ENCODE measurements at places on chromosomes 3 and 15. TPM values are rescaled to one million over a fixed set of nuclear protein-coding genes. Genes with fewer than 3 reads are reported as not detected.

GRCh38 chr15:88431441-88431840 lies 35.7 kb downstream of the MRPL46 start:
- no peak for DNase-seq

- DNase-seq: peak; percentile 78
These were observed 103.9 kb downstream of the FBN1 start for GRCh38 chr15:48541341-48542278.

- DNase-seq: peak; percentile 31
These were observed 27.3 kb upstream of the TGFBR2 start for GRCh38 chr3:30578986-30579579.

DNA sequence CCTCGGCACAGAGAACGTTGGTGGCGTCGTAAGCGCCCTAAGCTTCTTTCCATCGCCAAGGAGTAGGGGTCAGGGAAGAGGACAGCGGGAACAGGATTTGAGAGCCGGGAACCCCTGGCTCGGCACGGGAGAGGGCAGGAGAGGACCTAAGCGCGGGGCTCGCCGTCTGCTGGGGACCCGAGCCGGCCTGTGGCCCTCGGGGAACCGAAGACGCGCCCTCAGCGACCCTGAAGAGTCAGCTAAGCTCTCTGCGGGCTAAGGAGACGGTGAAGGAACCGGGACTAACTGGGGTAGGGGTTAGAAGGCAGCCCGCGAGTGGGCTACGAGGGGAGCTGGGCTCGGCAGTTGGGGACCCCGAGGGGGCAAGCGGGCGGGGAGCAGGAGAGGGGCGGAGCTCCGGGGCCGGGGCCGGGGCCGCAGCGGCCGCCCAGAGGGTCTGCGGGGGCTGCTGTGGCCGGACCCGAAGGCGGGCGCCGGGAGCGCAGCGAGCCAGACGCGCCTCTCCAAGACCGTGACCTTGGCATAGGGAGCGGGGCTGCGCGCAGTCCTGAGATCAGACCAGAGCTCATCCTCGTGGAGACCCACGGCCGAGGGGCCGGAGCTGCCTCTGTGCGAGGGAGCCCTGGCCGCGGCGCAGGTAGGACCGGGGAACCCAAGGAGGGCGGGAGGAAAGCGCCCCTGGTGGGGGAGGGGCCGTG lies 574 bp downstream of the CASR start:
- DNase-seq: no peak

DNA sequence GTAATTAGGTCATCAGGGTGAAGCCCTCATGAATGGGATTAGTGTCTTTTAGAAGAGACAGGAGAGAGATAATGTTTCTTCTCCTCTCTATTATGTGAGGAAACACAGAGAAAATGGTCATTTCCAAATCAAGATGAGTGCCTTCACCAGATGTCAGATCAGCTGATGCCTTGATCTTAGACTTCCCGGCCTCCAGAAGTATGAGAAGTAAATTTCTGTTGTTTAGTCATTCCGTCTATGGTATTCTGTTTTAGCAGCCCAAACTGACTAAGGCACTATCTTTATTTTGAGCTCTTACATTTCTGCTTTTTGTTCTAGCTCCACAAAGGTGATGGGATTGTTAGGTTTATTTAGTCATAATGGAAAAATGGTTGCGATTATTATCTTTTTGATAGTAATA lies 273.2 kb upstream of the GADL1 start:
- no peak for DNase-seq

- no peak for DNase-seq
These were observed 2.9 kb downstream of the NGRN start for GRCh38 chr15:90268415-90268814.

DNA sequence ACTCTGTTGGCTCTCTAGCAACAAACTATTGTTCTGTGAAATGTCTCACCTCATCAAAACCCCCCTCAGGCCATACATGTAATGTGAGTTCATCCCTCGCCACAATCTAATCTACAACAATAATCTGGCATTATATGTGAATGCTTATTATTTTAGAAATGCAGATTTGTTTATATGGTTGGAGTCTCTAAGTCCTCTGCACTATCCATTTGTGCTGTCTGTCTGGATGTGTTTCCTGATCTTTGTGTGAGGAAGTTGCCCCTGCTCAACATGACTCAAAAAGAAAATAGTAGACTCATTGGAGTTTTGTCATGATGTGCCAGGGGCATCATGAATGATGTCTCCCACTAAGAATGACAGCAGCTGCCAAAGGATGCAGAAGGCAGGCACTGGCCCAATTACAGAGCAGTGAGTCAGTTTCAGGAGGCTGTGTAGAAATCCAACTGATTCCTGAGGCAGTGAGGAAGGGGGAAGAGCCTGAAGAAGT lies 161.6 kb upstream of the PDZRN3 start:
- DNase-seq: peak; percentile 69

DNA sequence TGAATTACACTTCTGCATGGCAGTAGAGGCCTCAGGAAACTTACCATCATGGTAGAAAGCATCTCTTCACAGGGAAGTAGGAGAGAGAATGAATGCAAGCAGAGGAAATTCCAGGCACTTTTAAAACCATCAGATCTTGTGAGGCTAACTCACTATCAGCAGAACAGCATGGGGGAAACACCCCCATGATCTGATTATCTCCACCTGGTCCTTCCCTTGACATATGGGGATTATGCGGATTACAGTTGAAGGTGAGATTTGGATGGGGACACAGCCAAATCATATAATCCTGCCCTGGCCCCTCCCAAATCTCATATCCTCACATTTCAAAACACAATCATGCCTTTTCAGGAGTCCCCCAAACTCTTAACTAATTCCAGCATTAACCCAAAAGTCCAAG lies 691.1 kb downstream of the SI start:
- no peak for DNase-seq

GRCh38 chr3:65871305-65872141 lies 167.2 kb downstream of the MAGI1 start:
- DNase-seq: peak; percentile 88

GRCh38 chr15:45148076-45149059 lies 18.6 kb downstream of the DUOX1 start:
- DNase-seq: peak; percentile 18

- DNase-seq: no peak
These were observed 718.0 kb downstream of the TBL1XR1 start for GRCh38 chr3:176479248-176479647.

GRCh38 chr15:39447346-39447745 lies 133.5 kb upstream of the THBS1 start:
- no peak for DNase-seq

DNA sequence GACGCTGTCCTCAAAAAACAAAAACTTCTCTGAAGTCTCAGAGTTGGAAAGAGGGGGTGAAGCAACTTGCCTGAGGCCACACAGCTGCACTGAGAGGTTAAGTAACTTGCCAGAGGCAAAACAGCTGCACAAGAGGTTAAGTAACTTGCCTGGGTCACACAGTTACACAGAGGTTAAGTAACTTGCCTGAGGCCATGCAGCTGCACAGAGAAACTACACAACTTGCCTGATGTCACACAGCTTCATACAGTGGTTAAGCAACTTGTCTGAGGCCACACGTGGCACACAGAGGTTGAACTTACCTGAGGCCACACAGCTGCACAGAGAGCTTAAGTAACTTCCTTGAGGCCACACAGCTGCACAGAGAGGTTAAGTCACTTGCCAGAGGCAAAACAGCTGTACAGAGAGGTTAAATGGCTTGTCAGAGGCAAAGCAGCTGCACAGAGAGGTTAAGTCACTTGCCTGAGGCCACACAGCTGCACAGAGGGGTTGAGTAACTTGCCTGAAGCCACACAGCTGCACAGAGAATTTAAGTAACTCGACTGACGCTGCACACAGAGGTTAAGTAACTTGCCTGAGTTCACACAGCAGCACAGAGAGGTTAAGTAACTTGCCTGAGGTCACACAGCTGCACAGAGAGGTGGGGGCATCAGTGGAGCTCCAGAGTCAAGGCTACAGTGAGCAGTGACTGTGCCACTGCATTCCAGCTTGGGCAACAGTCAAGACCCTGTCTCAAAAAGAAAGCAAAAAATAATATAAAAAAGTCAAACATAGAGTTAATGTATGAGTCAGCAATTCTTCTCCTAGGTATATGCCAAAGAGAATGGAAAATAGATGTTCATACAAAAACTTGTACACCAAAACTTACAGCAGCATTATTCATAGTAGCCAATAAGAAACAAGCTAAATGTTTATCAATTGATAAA lies 12.0 kb upstream of the ACAD9 start:
- DNase-seq: no peak

GRCh38 chr3:177045767-177046166 lies 151.5 kb downstream of the TBL1XR1 start:
- no peak for DNase-seq

Gene ESYT3
- total RNA-seq: 1.2 TPM

Gene CAPN3
- 0.35 TPM for total RNA-seq

Gene TM4SF18
- total RNA-seq: 21.5 TPM

Measured in renal cortical epithelial cell (primary cell).